Hypothalamus (tissue), 51 donors: ENCODE measurements at places on chromosomes 4 and X.

GRCh38 chr4:156775813-156776212, 195.8 kb downstream of the PDGFC start:
- DNase-seq: no peak

- no peak for DNase-seq
Observed at GRCh38 chrX:40056420-40056819, 41.3 kb downstream of the BCOR start.

DNA sequence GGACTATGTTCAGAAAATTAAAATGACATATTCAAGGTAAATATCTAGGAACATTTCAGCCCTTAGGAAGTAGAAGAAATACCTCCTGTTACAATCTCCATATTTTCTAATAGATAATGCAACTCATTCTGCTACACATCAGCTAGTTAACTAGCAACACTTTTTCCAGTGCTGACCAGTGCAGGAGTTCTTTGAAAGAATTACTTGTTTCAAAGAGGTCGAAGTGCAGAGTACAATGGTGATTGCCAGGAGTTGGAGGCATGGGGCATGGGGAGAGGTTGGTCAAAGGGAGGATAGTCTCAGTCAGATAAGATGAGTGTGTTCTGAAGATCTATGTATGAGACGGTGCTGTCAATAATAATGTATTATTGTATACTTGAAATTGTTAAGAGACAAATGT, 53.1 kb downstream of the MTNR1A start:
- DNase-seq: no peak

GRCh38 chrX:130416785-130417184, 15.0 kb downstream of the RBMX2 start:
- DNase-seq: no peak

GRCh38 chrX:15495801-15496200, 2.7 kb upstream of the PIR start:
- no peak for DNase-seq

- no peak for DNase-seq
Observed at GRCh38 chr4:107950746-107951540, 19.6 kb downstream of the CYP2U1 start.

DNA sequence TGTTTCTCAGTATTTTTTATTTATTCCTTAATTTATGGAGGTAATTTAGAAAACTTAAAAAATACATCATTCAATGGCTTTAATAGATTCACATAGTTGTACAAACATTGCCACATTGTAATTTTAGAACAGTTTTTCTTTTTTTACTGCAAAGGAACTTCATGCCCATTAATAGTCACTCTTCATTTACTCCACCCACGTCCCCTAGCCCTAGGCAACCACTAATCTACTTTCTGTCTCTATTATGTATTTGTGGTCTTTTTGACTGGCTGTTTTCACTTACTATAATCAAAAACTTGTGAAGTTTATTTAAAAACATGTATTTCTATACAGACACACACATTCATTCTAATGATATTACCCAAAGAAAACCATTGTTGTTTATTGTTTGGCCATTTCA, 664.8 kb downstream of the GRID2 start:
- DNase-seq: no peak

DNA sequence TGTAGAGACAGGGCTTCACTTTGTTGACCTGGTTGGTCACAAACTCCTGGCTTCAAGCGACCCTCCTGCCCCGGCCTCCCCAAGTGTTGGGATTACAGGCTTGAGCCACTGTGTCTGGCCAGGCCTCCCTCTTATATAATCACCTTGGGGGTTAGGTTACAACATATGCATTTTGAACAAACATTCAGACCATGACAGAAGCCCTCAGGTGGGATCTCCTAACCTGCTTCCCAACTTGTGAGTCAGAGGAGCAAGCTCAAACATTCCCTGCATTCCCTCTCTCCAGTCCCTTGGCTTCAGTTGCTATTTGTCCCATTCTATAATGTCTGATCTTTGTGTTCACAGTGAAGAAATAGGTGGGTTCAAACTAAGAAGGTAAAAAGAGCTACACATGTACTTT, 76.5 kb upstream of the NRK start:
- no peak for DNase-seq

DNA sequence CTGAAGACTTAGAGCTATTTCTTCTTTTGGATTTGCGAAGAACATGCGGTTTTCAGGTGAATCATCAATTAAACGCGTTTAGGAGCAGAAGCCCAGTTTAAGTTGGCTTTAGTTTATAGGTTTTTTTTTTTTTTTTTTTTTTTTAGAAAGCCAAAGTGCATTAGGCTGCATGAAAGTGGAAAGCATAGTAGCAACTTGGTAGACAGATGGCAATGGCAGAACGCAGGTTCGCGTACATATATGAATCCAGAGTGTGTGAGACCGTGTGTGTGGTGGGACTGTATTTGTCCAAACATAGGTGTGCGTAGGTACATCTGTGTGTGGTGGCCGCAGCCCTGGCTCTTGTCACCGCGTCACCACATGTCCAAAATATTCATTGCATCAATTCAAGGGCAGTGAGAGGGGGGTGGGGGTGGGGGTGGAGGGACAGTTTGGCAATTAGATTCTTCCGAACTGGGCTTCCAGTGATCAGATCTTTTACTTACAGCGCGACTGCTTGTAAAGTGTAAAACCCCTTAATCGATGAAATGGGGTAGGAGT, 901 bp downstream of the JADE1 start:
- DNase-seq: no peak

DNA sequence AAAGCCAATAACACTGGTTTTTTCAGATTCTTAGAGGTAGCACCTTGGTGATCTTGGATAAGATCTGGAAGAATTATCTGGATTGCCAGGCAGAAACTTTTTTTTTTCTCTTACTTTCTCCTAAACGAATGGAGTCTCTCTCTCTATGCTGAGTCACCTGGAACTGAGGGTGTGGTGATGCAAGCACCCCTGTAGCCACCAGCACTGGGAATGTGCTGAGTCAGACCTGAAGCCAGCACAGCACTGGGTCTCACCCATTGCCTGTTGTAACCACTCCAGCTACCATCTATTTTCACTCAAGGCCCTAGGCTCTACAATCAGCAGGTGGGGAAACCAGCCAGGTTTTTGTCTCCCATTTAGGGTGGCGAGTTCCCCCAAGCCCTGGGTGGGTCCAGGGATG, 923.8 kb downstream of the RAPGEF2 start:
- DNase-seq: no peak

- DNase-seq: no peak
Observed at GRCh38 chr4:109046471-109047201, 255.8 kb downstream of the COL25A1 start.

DNA sequence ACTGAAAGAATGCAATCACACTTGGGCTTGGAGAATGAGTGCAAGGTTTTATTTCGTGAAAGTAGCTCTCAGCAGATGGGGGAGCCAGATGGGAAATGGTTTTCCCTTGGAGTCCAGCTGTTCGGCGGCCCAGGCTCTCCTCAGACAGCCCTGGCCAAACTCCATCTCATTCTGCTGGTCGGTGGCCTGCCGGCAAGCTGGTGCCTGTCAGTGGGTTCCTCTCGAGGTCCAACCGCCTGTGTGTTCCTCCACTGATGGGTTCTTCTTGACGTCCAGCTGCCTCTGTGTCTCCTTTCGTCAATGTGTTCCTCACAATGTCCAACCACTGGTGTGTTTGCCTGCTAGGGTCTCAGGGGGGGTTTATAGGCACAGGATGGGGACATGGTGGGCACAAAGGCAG, 80.3 kb downstream of the POU3F4 start:
- DNase-seq: no peak

- DNase-seq: no peak
Observed at GRCh38 chrX:29948653-29949052, 266.7 kb upstream of the MAGEB2 start.

- DNase-seq: no peak
Observed at GRCh38 chrX:51435101-51435500, 61.3 kb downstream of the NUDT11 start.

DNA sequence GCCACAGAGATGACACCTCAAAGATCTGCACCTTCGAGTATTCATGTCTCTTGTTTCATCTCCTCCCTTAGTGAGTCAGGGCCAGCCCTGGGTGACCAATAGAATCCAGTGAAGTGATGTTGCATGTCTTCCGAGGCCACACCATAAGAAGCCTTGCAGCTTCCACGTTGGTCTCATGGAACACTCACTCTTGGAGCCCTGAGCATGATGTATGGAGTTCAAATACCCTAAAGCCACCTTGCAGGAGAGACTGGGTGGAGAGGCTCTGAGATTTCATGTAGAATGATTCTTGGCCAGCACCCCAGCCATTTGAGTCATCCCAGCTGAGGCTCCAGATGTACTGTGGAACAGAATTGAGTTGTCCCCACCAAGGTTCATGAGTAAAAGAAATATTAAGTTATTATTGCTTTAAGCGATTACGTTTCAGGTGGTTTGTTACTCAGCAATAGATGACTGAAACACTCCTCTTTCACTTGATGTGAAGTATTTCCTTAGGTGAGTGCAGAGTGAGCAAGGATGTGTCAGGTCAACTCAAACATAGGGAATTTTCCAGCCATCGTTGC, 5.0 kb upstream of the RP2 start:
- DNase-seq: no peak

GRCh38 chr4:129668092-129668491, 572.1 kb downstream of the C4orf33 start:
- DNase-seq: no peak

GRCh38 chr4:75251547-75251946, 262.7 kb downstream of the RCHY1 start:
- DNase-seq: no peak

DNA sequence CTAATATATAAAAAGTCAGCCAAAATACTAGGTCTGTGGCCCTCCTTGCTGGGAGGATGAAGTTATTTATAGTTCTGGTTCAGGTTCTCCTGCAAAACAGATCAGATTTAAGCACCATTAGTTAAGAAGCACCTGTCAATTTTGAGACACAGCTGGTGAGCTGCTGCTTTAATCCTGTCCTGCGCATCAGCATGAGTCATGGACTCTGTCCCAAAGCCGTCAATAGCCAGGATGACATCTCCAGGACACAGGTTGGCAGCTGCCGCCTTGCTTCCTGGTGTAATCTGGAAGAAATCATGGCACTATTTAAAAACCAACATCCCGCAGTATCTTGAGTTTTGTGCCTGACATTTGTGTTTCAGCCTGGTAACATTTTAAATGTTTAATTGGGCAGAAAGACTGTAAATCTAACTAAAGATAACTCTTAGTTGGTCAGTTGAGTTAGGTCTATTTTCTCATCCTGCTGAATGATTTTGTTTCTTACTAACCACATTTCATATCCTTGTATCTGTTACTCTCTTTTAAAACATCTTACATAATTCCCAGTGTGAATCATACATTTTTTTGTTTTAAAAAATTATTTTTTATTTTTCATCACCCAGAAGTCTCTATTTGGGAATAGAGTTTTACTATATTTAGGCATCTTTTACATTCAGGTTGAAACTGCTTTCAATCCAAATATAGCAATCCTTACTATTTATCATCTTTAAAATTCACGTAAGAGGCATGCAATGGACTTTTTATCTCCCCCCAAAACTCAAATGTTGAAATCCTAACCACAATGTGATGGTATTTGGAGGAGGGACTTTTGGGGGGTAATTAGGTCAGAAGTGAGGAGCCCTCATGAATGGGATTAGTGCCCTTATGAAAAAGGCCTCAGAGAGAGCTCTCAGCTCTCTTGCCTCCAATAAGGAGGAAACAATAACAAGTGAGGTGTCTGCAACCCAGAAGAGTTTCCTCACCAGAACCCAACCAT, 10.1 kb downstream of the PDLIM3 start:
- no peak for DNase-seq

- no peak for DNase-seq
Observed at GRCh38 chr4:25466966-25467697, 90.1 kb downstream of the ANAPC4 start.

- no peak for DNase-seq
Observed at GRCh38 chrX:18676050-18676449, 4.1 kb upstream of the RS1 start.
